ENCODE measurements at places on chromosomes 2 and 18. TPM values are rescaled to one million over a fixed set of nuclear protein-coding genes. Genes with fewer than 3 reads are reported as not detected.

Gene EFHD1
- 2.4 TPM for total RNA-seq

Gene LIMS2
- total RNA-seq: 8.1 TPM

Gene ABCG8
- not detected for total RNA-seq

Gene KCNJ13
- not detected for total RNA-seq

Gene GPAT2
- total RNA-seq: 19.8 TPM

Gene ZBTB7C
- not detected for total RNA-seq

Gene ZSWIM2
- not detected for total RNA-seq

Gene ACTR3
- total RNA-seq: 570 TPM

GRCh38 chr2:128736689-128737545, 418.2 kb upstream of the HS6ST1 start:
- DNase-seq: peak; percentile 62

GRCh38 chr2:100628506-100628905, 65.7 kb downstream of the PDCL3 start:
- DNase-seq: no peak

- DNase-seq: no peak
Observed at GRCh38 chr2:234969306-234970098, 17.7 kb downstream of the SH3BP4 start.

- no peak for DNase-seq
Observed at GRCh38 chr2:29009711-29010677, 28.9 kb downstream of the TOGARAM2 start.

GRCh38 chr2:117512307-117512706, 302.2 kb upstream of the DDX18 start:
- no peak for DNase-seq

DNA sequence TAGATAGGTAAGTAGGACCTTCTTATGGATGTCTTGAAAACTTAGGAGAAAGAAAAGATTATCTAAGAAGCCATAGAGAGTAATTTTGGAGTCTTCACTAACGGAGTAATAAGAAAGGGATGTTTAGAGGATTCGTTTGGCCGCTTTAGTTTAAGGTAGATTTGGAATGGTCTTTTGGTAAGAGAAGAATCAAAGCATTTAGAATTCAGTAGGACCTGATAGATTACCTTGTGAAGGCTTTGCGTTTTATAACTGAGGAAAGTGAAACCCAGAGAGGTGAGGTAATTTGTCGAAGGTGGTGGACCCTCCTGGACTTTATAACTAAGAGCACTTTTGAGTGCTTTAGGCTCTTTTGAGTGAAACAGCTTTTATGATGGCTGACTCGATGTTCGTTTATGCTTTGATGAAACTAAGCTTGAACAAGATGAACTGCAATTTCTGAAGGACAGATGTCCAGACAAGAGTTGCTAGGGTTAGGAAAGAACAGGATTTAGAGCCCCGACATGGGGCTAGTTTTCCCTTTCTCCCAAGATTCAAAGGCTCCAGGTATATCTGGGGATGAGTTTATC, 1.3 kb downstream of the MYL12B start:
- no peak for DNase-seq

- DNase-seq: peak; percentile 66
Observed at GRCh38 chr2:26469092-26469710, 8.7 kb downstream of the OTOF start.

GRCh38 chr2:27322301-27322765, 564 bp downstream of the MPV17 start:
- peak; percentile 57 for DNase-seq

GRCh38 chr18:61402726-61403125, 69.5 kb downstream of the CDH20 start:
- DNase-seq: no peak

- DNase-seq: no peak
Observed at GRCh38 chr18:39453882-39454281, 1888.3 kb upstream of the CELF4 start.

GRCh38 chr2:210259687-210260086, 34.4 kb upstream of the ACADL start:
- no peak for DNase-seq

GRCh38 chr2:142136571-142136970, 5.8 kb upstream of the LRP1B start:
- no peak for DNase-seq

- DNase-seq: no peak
Observed at GRCh38 chr2:25790074-25790790, 88.1 kb downstream of the ASXL2 start.

DNA sequence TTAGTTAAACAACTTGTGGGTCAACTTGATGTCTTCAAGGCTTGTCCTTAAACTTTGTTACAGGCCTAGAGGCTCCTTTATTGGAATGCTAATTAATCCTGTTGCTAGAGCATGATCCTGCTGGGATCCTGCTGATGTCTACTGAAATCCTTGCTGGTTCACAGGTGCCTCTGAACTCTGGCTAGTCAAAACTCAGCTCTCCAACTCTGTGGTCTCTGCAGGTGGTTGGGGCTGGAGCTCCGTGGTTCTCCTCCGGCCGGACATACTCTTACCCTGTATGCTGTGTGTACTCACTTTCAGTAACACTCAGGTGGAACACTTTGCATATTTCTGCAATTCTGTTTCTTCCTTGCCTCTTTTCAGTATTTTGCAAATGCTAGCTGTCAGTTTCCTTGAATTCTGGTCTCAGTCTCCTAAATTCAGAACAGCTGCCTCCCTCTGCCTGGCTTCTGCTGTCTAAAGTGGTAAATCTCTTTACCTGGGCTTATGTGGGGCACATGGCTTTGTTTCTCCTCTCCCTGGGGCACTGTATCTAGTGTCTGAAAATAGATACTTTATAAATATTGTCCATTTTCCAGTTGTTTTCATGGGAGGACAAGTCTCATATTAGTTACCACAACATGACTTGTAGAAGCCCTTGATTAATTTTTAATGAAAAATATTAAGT, 113.0 kb downstream of the ATP9B start:
- no peak for DNase-seq

All from activated naive CD4-positive, alpha-beta T cell treated with anti-CD3 and anti-CD28 coated beads, Interleukin-2, amount 50 U/mL, for 72 hours (primary cell).